ENCODE measurements at places on chromosomes 2 and 18.

- DNase-seq: no peak
Observed at GRCh38 chr18:23634692-23635091, 28.0 kb downstream of the ANKRD29 start.

GRCh38 chr2:47172156-47172921, 17.2 kb upstream of the STPG4 start:
- no peak for DNase-seq

DNA sequence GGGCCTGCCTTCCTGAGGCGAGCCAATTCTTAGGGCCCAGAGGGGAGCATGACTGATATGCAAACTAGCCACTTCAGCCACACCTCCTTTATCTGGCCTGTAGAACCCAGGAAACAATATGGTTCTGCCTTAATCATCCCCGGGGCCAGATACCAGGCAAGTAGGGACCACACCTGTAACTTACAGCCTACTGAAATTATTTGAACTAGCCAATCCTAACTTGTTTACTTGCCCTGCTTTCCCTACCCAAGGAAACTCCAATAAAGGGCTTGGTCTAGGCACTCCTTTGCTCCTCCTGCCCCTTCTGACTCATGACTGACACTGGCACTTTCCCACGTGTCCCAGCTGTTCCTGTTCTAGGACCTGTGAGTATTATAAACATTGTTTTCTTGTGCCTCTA, 57.6 kb downstream of the MYOM1 start:
- no peak for DNase-seq

- no peak for DNase-seq
Observed at GRCh38 chr18:25457601-25458000, 105.6 kb upstream of the ZNF521 start.

DNA sequence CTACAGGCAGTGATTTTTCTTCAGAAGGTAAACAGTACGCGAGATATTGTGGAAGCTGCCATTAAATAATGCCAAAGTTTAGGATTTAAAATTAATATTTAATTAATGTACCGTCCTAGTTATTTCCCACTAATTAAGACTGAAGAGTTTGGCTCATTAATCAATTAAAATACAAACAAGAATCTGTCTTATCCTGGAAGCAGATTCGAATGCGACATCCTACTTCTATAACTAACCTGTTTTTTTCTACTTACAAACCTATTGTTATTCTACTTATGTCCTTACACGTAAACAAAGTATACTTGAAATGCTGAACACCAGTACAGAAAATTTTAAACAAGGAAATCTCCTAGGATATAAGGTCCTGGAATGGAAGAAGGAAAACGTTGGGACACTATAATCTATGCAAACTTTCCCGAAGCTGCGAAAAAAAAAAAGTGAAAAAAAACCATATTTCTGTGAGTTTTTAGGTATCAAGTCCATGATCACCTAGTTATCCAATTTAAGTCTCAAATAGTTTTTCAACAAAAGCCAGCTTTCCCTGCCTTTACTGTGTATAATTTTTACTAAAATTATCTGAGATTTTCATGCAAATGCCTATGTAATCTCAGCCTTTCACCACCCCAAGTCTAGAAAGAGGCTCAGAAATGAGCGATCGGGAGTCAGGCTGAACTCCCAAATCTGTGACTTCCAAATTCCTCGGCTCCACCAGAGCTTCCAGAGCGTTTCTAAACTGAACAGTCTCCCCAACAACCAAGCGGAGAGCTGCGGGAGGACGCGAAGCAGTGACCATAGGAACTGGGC, 1.2 kb upstream of the C2orf15 start:
- DNase-seq: no peak

DNA sequence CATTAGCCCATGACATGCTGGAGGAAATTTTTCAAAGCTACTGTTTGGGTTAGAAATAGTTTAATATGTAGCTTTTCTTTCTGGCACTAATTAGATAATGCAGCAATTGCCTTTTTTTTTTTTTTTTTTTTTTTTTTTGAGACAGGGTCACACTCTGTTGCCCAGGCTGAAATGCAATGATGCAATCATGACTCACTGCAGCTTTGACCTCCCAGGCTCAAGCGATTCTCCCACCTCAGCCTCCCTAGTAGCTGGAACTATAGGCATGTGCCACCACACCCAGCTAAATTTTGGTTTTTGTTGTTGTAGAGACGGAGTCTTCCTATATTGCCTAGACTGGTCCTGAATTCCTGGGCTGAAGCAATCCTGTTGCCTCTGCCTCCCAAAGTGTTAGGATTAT, 136.2 kb downstream of the SP100 start:
- no peak for DNase-seq

All from posterior vena cava (tissue), 2 donors.